Breast epithelium (tissue), 4 donors: ENCODE measurements at places on chromosomes 2 and 18. TPM values are rescaled to one million over a fixed set of nuclear protein-coding genes. Genes with fewer than 3 reads are reported as not detected.
A peak's percentile ranks its signal among the peaks of the same experiment; 100 is the strongest.

Gene ANKRD53
- total RNA-seq: 4.9 TPM

Gene TUBB8B
- total RNA-seq: 0.66 TPM

Gene OTOS
- total RNA-seq: not detected

Gene SDC1
- total RNA-seq: 51.8 TPM

Gene MAPRE2
- 21.3 TPM for total RNA-seq

Gene SLC9A4
- not detected for total RNA-seq

Gene MFSD2B
- not detected for total RNA-seq

Gene FOXD4L1
- total RNA-seq: 0.44 TPM

Gene CGREF1
- total RNA-seq: 3.2 TPM

Gene CFAP65
- total RNA-seq: not detected

Gene GCG
- total RNA-seq: not detected

DNA sequence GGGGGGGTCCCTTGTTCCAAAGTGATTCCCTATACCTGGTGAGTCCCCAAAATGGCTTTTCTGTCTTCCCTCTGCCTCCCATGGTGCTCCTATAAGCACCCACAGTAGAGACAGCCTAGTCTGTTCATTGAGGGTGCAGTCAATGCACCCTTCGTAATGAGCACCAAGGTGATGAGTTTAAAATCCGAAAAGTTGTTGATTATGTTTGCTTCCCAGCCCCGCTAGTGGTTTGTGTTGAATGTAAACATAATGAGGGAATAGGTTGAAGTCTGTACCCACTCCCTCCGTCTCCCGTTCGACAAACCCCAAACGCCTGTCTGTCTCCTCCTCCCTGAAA is 2.3 kb downstream of the FOSL2 start:
- DNase-seq: no peak

- DNase-seq: no peak
Measured at GRCh38 chr2:36881816-36882215, 84.5 kb downstream of the STRN start.

- DNase-seq: no peak
Measured at GRCh38 chr2:152396763-152397162, 61.8 kb downstream of the FMNL2 start.

DNA sequence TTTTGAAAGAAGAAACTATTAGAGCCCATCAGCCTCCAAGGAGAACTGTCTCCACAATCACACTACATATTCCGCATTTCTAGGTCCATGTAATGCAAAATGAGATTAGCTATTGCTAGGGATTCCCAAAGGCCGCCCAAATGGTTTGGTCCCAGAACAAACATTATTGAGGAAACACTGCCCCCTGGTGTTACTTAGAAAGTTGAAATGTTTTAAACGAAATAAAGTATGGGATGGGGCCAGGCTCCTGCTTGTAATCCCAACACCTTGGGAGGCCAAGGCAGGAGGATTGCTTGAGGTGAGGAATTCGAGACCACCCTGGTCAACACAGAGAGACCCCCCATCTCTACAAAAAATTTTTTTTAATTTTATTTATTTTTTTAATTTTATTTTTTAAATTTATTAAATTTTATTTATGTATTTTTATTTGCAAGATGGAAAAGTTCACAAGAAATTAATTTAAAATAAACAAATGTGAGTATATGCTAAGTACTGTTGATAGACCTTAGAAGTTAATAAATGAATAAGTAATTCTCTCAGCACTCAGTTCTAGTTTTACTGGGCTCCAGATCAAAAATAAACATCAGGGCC is 5.5 kb downstream of the NHEJ1 start:
- DNase-seq: no peak

DNA sequence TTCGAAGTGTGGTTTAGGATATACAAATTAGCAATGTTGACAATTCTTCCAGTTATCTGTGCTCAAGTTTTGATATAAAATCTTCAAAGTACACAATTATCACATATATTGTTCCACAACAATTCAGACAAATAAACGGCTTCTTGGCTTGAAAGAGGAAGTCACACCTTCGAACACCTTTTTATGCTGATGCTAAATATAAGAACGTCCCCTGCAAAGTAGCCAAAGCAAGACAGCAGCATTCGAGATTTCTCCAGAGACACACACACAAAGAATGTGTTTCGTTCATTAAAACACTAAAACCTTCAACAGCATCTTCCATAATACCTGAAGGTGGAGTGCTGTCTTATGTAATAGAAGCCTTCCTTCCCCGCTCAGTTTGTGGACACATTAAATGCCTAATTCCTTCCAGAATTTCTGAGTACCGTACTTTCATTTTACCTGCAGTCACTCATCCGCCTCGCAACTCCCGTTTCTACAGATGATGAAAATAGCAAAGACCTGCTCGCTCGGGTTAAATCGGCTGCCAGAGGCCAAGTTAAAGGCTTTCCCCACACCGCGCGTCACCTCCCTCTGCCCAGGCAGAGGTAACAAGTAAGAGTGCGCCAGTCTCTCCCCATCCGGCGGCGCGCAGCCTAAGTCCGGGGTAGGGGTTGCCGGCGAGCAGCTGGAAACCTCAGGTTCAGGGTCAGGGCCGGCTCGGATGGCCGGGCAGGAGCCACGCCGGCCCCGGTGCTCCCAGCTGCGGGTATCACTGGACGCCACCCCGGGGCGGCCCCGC is 847 bp downstream of the SERPINE2 start:
- no peak for DNase-seq

GRCh38 chr18:45589356-45590035 is 25.8 kb upstream of the SLC14A2 start:
- no peak for DNase-seq

- no peak for DNase-seq
Measured at GRCh38 chr2:158573739-158574138, 117.0 kb downstream of the PKP4 start.

- no peak for DNase-seq
Measured at GRCh38 chr2:127175041-127175721, 44.9 kb downstream of the CYP27C1 start.

DNA sequence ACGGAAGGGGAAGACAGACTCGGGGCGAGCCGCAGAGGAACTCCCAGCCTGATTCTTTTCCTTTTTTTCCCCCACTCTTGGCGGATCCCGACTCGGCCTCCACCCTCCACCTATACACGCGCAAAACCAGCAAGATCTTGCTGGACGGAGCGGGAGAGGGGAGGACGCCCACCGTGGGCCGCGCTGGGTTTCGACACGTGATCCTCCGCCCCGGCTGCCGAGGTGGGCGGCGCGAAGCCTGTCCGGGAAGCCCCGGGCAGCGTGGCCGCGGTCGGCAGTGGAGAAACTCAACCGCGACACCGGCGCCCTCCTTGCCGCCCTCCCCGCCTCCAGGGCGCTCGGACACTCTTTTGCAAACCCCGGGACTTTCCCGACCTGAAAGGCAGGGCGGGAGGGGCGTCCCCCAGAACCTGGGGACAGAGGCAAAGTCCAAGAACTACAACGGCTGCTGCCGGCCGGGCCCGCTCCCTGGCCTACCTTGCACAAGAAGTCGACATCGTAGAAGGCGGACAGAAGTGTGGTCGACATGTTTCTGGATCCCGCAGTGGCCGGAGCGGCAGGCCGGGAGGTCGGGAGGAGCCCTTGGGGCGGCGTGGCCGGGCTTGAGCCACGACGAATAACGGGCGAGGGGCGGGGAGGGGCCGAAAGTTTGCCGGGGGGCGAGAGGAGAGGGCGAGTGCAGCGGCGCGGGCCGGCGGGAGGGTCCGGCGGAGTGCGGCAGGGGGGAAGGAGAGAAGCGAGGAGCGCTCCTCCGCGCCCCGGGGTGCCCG is 433 bp downstream of the ZFP36L2 start:
- DNase-seq: peak; percentile 68

- DNase-seq: no peak
Measured at GRCh38 chr2:162069267-162069903, 4.6 kb downstream of the DPP4 start.

- DNase-seq: no peak
Measured at GRCh38 chr18:36303211-36303844, 5.8 kb downstream of the FHOD3 start.

- DNase-seq: no peak
Measured at GRCh38 chr2:133063775-133064174, 393.8 kb upstream of the LYPD1 start.

DNA sequence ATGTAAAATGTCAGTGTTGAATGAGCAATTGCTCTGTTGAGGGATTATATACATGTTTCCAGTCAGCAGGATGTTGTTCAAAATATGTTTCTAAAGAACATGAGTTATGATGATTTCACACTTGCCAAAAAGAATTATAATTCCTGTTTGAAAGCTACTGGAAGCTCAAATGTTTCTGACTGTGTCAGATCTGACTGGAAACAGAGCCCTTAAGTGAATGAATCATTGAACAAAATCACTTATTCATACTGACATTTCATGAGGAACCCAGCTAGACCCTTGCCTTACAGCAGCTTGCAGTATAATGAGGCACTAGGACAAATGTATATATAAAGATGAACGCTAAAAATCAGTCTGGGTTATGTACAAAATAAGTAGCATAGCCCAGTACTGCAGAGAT is 35.4 kb upstream of the ITGAV start:
- no peak for DNase-seq

DNA sequence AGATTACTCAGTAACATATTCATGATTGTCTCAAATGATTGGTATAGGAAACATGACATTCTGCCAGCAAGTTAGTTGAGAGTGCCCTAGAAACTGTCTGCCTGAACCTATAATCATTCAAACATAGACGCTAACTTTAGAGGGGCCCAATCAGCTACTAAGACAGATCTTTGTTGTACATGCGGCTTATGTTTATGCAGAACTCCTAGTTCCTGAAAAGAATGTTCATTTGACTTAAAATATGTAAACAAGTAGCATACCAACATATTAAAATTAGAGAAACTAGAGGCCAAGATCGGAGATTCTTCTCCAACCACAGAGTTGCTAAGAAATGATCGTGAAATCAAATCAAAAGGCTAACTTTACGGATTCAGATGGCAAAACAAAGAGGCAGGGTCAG is 4.2 kb upstream of the METAP1D start:
- DNase-seq: no peak

DNA sequence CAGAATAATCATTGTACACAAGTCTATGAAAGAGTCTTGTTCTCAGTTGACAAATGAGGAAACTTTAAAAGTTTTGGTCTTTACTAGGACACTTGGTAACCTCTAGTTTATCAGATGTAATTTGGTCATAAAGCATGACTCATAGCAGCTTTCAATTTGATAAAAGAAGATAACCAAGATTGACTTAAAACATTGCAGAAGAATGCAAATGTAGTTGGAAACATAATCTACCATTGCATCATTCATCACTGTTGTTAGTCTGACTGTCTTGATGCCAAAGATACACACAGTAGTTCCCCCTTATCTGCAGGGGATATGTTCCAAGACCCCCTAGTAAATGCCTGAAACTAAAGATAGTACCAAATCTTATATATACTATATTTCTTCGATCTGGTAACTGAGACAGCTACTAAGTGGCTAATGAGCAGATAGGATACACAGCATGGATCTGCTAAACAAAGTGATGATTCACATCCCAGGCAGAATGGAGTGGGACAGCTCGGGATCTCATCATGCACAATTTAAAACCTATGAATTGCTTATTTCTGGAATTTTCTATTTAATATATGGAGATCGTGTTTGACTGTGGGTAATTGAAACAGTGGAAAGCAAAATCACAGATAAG is 131.4 kb upstream of the CCDC68 start:
- DNase-seq: no peak

GRCh38 chr2:187698374-187699110 is 144.3 kb upstream of the TFPI start:
- DNase-seq: no peak

- DNase-seq: no peak
Measured at GRCh38 chr2:197601726-197602125, 73.7 kb downstream of the RFTN2 start.

- no peak for DNase-seq
Measured at GRCh38 chr2:188412190-188412589, 120.5 kb downstream of the GULP1 start.

GRCh38 chr2:240295256-240296103 is 140.0 kb upstream of the GPC1 start:
- no peak for DNase-seq

GRCh38 chr18:56869189-56869777 is 218.1 kb downstream of the WDR7 start:
- DNase-seq: no peak

DNA sequence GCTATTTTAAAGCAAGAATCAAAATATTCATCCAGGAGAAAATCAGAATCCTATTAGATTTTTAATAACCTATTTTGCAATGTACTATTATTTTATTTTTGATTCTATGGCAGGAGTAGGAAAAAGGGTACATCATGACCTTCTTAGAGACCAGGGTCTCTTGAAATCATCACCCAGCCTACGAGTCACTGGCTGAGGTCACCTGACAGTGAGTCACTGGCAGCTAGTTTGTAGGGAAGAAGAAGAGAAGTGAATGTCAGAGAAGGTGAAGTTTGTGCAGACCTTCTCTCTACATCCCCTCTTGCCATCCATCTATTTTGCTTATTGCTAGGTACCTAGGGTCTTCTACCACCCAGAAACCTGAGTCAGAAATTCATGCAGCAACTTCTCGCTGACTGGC is 144.2 kb downstream of the ALK start:
- no peak for DNase-seq
